ENCODE measurements at places on chromosomes 3 and 15.
A peak's percentile ranks its signal among the peaks of the same experiment; 100 is the strongest.

DNA sequence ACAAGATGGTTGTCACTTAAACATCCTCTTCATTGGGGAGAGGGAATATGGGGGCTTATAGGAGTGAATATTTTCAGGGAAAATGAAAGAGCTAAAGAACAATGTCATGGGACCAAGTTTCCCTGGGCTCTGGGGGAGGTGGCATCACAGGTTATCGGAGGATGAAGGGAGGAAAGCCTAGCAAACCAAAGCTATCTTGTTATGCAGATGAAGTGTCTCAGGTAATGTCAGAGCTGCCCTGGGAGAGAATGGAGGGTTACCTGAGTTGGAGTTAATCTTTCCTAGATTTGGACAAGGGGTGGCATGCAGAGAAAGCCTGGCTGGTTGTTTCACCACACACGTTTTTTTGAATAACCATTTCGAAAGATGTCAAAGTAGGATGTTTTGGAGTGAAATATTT, 308.1 kb upstream of the ATP10A start:
- H3K4me3 ChIP-seq: no peak overlapping the region
- no peaks in the 10 kb centered on the region for H3K4me1 ChIP-seq
- no peaks in the 10 kb centered on the region for H3K36me3 ChIP-seq

GRCh38 chr15:58224068-58224467, 85.9 kb downstream of the AQP9 start:
- no peak overlapping the region for H3K27ac ChIP-seq
- H3K36me3 ChIP-seq: no peaks in the 10 kb centered on the region
- peaks cover 4% of the 10 kb centered on the region for H3K4me1 ChIP-seq
- H3K4me3 ChIP-seq: no peak overlapping the region

- H3K4me3 ChIP-seq: no peak overlapping the region
- H3K36me3 ChIP-seq: peaks cover 10% of the 10 kb centered on the region
- H3K27me3 ChIP-seq: no peaks in the 10 kb centered on the region
- no peak overlapping the region for H3K27ac ChIP-seq
- peaks cover 1% of the 10 kb centered on the region for H3K4me1 ChIP-seq
- no peak for DNase-seq
Measured at GRCh38 chr15:30650012-30650929, 24.3 kb downstream of the ARHGAP11B start.

DNA sequence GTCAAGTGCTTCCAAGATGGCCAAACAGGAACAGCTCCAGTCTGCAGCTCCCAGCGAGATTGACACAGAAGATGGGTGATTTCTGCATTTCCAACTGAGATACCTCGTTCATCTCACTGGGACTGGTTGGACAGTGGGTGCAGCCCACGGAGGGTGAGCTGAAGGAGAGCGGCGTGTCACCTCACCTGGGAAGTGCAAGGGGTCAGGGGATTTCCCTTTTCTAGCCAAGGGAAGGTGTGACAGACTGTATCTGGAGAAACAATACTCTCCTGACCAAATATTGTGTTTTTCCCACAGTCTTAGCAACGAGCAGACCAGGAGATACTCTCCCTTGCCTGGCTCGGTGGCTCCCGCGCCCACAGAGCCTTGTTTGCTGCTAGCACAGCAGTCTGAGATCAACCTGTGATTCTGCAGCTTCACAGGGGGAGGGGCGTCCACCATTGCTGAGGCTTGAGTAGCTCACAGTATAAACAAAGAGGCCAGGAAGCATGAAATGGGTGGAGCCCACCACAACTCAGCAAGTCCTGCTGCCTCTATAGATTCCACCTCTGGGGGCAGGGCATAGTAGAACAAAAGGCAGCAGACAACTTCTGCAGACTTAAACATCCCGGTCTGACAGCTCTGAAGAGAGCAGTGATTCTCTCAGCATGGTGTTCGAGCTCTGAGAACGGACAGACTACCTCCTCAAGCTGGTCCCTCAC, 293.5 kb upstream of the SUCLG2 start:
- H3K4me3 ChIP-seq: peak overlapping the region; percentile 14
- peak overlapping the region; percentile 37 for H3K27ac ChIP-seq
- peaks cover 4% of the 10 kb centered on the region for H3K4me1 ChIP-seq

GRCh38 chr3:120726791-120727190, 15.5 kb downstream of the RABL3 start:
- no peak overlapping the region for H3K27ac ChIP-seq
- H3K4me1 ChIP-seq: no peaks in the 10 kb centered on the region
- H3K36me3 ChIP-seq: no peaks in the 10 kb centered on the region
- DNase-seq: no peak

DNA sequence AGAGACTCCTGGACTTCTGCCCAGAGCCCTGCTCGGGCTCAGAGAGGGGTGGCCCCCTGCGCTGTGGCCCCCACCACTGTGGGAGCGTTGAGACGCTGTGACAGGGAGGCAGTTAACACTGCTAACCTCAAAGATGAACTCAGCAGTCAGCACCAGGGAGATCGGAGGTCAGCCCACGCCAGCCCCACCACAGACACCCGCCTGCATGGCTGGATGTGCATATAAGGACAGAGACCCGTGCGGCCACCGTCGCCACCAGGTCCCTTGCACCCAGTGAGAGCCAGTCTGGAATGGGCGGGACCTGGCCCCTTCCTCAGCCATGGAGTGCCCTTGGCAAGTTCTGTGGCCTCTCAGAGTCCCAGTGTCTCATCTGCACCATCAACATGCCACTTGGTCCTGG, 48.5 kb upstream of the FURIN start:
- H3K27ac ChIP-seq: no peak overlapping the region
- no peaks in the 10 kb centered on the region for H3K27me3 ChIP-seq
- no peak overlapping the region for H3K4me3 ChIP-seq
- H3K36me3 ChIP-seq: peaks cover 15% of the 10 kb centered on the region

All from neuronal stem cell (in vitro differentiated cells).